ENCODE measurements at places on chromosomes 5 and 9.

DNA sequence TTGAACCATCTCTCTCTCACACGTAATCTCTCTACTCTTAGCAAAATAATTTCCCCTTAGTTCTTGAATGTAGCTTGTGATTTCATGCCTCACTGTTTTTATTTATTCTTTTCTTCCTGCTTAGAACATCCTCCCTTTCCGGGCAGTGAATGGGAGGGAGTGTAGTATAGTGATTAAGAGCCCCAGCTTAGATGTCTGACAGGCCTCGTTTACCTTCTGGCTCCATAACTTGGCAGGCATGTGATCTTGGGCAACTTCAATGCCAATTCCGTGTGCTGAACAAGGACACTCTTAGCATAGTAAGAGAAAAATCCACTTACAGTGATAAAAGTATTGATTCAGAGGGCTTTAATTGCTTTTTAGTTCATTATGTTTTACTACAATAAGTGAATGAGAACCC is 96.3 kb upstream of the TNPO1 start:
- DNase-seq, result no peak

- no peak for DNase-seq
Observed at GRCh38 chr5:127083711-127084110, 10.4 kb upstream of the C5orf63 start.

DNA sequence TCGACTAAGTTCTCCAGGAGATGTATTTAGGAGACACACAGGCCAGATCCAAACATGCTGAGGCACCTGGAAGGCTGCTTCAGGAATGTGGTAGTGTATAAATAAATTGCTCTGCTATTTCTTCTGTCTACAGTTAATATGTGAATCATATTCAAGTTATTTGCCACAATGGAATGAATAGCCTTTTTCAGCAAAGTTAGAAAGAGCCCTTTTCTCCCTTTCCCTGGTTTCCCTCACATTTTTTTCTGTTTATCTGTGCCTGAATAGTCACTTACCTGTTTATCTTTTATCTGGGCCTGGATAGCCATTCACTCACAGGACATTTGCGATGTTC is 44.1 kb upstream of the CLINT1 start:
- DNase-seq, result no peak

DNA sequence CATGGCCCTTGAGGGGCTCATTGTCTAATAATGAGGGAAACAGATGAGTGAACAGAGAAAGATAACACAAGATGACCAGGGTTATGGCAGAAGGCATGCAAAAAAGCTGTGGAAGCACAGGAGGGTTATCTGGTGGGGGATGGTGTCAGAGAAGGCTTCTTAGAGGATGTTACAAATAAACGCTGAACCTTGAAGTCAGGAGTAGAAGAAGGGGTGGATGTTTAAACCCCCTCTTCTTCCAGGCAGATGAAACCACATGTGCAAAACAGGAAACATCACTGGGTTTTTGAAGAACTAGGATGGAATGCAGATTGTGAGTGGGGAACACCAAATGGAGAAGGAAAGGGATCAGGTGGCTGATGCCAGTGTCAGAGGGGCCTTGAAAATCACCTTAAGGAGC is 41.8 kb upstream of the NR5A1 start:
- no peak for DNase-seq

GRCh38 chr9:14992081-14992480 is 81.9 kb upstream of the FREM1 start:
- DNase-seq, result no peak
